Lower leg skin (tissue), 4 donors: ENCODE measurements at places on chromosomes 4 and X.

DNA sequence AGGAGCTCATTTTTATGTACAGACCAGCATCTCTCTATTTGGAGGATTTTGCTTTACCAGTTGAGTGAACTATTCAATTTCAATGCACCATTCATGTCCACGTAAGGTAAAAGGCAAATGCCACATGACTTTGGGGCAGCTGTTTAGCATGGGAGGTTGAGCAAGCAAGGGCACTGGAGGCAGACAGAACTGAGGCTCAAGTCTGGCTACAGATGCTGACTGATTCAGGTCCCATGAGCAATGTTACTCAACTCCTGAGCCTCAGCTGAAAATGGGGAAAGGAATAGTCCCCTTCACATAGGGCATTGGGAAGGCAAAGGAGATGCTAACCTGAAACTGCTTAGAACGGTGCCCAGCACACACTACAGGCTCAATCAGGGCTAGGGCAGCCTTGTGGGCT is 93.0 kb upstream of the MTM1 start:
- DNase-seq, result no peak

- no peak for DNase-seq
Measured at GRCh38 chr4:81811562-81812293, 340.0 kb upstream of the RASGEF1B start.

GRCh38 chr4:66000510-66001117 is 330.3 kb upstream of the EPHA5 start:
- no peak for DNase-seq

DNA sequence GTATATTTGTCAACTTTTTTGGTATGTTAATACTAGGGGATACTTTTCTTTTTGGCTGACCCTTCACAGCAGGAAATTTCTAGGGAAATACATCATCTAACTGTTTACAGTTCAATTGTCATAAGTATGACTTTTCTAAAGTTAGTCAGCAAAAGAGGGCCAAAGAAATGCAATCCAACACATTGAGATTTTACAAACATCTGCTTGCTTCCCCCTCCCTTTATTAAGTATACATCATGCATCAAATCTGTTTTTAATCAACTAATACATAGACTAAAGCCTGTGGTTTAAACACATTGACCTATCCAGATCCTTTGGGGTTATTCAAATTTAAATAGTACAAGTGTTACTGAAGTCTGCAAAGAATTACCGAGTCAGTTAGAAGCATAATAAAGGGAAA is 93.9 kb downstream of the MID1 start:
- no peak for DNase-seq

DNA sequence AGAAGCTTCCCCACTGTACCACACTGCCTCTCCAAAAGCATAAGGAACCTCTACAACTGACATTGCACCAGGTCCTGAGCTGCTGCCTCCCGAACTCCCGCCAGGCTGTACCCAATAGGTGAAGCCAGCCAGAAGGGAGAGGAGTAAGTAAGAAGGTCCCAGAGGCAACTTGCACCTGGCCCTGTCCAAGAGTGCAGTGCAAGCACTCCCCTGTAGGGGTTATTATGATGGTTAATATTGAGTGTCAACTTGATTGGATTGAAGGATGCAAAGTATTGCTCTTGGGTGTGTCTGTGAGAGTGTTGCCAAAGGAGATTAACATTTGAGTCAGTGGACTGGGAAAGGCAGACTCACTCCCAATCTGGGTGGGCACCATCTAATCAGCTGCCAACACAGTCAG is 879.3 kb upstream of the SLIT2 start:
- DNase-seq, result no peak

- DNase-seq, result no peak
Measured at GRCh38 chr4:78562687-78563086, 11.1 kb downstream of the ANXA3 start.

- no peak for DNase-seq
Measured at GRCh38 chrX:31423609-31424189, 351.9 kb upstream of the FTHL17 start.

- DNase-seq, result no peak
Measured at GRCh38 chr4:32826169-32826568, 2106.0 kb downstream of the PCDH7 start.

DNA sequence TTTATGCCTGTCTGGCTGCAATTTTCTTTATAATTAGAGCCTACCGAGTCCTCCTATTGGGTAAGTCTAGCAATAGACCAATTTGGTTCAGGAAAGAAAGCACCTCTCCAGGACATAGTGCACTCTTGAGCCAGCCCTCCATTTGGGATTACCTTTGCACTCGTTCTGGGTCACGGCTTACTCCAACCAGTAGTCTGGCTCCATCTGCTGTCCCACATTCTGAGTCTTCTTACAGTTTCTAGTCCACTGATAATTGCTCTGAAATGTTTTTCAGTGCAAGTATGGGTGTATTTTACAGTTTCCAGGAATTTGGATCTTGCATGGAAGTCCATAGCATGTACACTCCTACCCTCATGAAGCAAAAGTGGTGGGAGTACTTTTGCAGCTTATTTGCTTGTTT is 34.8 kb upstream of the USP51 start:
- no peak for DNase-seq

DNA sequence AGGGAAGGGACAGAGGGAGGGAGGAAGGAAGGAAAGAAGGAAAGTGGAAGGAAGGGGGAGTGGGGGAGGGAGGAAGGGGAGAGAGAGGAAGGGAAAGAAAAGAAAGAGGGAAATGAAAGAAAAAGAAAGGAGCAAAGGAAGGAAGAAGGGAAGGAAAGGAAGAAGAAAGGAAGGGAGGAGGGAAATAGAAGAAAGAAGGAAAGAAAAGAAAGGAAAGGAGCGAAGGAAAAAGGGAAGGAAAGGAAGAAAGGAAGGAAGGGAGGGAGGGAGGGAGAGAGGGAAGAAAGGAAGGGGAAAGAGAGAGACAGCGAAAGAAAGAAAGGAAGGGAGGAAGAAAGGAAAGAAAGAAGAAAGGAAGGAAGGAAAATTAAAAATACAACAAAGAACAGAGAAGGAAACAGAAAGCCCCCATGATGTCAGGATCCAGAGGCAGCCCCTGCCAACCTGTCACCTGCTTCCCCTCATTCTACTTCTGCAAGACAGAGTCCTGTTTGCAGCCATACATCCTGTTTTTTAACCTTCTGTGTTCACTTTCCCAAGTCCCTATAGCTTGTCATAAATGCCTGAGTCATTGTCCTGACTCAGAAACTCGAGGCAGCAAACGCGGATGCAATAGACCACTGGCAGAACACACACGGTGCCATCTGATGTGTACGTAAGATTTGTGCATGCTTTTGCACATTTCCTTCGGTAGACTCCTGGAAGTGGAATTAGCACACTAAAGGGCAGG is 77.0 kb upstream of the C4orf50 start:
- no peak for DNase-seq

DNA sequence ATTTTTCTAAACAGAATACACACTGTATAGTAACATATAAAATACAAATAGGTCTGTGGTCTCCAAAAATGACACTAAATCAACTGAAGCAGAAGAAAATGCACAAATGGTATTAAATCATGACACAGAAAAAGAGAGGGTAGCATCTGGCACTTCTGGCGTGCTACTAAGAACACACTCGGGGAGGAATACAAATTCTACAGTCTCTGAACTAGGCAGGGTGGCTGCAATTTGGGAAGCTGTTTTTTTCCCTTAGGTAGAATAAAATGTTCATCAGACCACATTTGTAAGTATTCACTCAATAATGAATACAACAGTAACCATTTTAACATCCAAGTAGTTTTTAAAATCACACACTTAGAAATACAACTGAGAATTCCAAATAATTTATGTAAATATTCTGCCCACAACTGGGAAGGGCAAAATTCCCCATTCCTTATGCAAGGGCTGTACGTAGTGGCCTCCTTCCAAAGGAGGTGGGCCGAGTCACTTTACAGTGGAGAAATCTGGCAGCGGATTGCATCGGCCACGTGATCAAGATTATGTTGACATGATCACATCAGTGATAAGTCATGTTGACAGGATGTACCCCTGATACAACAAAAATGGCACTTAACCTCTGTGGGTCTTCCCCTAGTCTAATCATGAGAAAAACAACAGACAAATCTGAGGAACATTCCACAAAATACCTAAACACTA is 101.1 kb downstream of the TSPAN5 start:
- DNase-seq, result no peak

- no peak for DNase-seq
Measured at GRCh38 chr4:73527196-73527595, 45.7 kb downstream of the AFM start.

DNA sequence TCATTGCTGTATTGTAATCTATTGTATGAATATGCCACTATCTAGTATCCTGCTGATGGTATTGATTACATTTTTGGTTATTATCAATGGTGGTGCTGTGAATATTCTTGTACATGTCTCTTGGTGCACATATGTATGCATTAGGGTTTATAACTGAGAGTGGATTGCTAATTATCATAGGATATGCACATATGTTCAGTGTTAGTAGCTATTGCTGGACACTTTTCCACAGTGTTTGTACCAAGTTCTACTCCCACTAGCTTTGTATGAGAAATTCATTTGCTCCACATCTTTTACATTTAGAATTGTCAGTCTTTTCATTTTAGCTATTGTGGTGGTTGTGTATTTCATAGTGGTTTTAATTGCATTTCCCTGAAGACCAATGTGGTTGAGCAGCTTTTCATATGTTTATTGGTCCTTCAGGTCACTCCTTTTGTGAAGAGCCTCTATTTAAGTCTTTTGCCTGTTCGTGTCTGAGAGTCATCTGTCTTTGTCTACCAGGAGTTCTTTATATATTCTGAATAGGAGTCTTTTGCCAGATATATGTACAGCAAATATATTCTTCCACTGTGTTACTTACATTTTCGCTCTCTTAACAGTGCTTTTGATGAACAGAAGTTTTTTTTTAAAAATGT is 87.1 kb downstream of the TBC1D19 start:
- DNase-seq, result no peak
